ENCODE measurements at places on chromosomes 16 and 17. TPM values are rescaled to one million over a fixed set of nuclear protein-coding genes. Genes with fewer than 3 reads are reported as not detected.

The LHX1 gene
- total RNA-seq: not detected

The KRTAP3-1 gene
- total RNA-seq: not detected

The CCL17 gene
- total RNA-seq: not detected

The GLTPD2 gene
- not detected for total RNA-seq

The CEP295NL gene
- 5.6 TPM for total RNA-seq

The MT3 gene
- total RNA-seq: 0.44 TPM

The TMEM92 gene
- not detected for total RNA-seq

The RPRML gene
- not detected for total RNA-seq

The CDIP1 gene
- total RNA-seq: 7.2 TPM

The C17orf78 gene
- not detected for total RNA-seq

The ZNF830 gene
- 15.2 TPM for total RNA-seq

The HNF1B gene
- not detected for total RNA-seq

The GDPD3 gene
- total RNA-seq: 1.1 TPM

The SPATA20 gene
- 85.6 TPM for total RNA-seq

The KRT13 gene
- 0.55 TPM for total RNA-seq

The LRRC46 gene
- total RNA-seq: 0.11 TPM

The NLRC3 gene
- under 0.01 TPM for total RNA-seq

The ZP2 gene
- total RNA-seq: not detected

The CCL14 gene
- not detected for total RNA-seq

The GUCY2D gene
- total RNA-seq: under 0.01 TPM

The GCGR gene
- total RNA-seq: not detected

The GNAO1 gene
- under 0.01 TPM for total RNA-seq

The LRRC37A gene
- 2.1 TPM for total RNA-seq

The CA7 gene
- not detected for total RNA-seq
